ENCODE measurements at places on chromosomes 4 and X.

DNA sequence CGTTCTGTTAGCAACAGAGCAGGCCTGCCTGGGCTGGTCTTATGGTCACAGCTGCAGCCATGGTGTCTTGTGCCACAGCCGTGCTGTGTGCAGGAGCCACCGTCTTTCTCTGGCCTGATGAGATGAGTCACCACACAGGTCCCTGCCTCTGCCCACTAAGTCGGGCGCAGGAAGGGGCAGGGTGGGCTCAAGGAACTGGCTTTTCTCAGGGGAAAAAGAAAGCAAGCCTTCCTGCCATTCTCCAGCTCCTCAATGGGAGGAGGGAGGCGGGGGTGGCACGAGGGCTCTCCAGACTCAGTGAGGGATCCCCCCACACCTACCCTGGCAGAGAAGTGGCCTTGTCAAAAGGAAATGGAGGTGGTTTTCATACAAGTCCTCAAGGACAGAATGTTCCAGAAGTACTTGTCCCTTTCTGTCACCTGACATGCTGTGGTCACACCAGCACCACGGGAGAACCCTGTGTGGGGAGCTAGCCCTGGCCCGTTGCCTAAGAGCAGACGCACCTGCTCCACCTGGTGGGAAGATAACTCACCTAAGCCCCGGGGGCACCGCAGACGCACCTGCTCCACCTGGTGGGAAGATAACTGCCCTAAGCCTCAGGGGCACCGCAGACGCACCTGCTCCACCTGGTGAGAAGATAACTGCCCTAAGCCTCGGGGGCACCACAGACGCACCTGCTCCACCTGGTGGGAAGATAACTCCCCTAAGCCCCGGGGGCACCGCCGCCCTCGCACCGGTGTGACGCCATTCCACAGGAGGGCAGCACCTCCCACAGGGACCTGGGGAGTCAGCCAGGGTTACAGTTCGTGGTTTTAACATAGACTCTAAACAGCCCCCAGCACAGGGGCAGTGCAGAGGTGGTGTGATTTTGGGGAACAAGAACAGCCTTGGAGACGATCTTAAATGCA, 18.5 kb downstream of the UVSSA start:
- no peak for DNase-seq

DNA sequence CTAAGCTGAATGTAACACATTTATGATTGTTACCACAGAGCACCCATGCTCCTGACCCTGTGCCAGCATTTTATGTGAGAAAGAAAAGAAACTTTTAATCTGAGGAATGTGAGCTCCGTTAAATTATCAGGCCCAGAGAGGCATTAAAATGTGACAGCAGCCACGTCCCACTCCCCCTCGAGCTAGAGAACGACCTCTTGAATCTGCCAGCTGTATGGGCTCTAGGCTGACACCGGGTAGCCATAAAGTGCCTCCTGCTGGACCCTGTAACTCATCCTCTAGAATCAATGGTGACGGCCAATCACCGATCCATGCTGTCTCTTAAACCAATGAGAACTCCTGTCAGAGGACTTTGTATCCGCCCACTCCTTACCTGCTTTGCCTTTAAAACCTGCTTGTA, 110.2 kb upstream of the ADRA2C start:
- no peak for DNase-seq

DNA sequence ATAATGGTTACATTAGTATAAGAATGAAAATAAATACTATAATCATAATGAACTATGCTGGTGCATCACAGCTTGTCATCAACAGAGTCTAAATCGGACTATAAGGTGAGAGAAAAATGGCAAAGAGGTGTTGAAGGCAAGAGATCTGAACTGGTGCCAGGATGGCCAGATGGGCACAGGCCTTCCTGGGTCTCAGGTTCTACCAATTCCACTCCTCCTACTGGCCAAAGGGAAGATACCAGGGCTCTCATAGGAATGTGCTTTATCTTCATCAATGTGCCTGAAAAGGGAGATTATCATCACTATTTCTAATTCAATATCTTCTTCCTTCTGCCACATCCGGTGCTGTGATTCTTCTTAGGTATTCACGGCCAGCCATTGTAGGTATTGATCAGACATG, 107.6 kb downstream of the GASK1B start:
- no peak for DNase-seq

- DNase-seq, result no peak
Measured at GRCh38 chr4:3945511-3946290, 179.5 kb downstream of the ADRA2C start.

DNA sequence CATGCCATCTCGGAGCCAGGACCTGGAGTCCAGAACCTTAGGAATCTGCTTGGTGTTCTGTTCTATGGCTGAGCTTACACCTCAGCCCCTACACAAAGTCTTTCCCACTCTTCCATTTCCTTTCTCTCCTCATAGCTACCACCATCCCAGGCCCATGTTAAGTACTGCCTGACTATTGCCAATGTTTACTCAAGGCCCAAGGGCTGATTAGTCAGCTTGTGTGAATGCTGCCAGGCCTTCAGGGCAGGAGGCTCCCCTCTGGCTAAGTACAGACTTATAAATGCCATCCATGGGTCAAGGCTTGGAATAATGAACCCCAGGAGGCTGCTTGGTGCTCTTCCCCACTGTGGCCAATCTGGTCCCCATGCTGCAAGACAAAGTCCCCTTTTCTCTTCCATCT, 411.6 kb upstream of the MAGEB18 start:
- DNase-seq, result no peak

- DNase-seq, result no peak
Measured at GRCh38 chr4:170169699-170170098, 79.9 kb upstream of the AADAT start.
